ENCODE measurements at places on chromosomes 16 and 17.
A peak's percentile ranks its signal among the peaks of the same experiment; 100 is the strongest.

DNA sequence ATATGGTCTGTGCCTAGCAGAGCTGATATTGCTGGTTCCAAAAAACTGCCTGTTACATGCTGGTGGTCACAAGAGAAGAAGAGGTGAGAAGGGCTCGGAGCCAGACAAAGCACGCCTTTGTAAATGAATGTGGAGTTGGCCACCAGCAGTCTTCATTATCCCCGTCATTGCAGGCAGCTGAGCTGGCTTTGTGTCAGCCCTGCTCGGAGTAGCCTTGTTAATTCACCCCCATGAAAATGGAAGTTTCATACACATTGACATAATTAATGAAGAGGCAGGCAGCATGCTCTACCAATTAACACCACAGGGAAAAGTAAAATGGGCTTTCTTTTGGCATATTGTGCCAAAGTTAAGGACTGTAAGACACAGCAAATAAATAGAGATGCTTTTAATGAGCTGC, 113.7 kb upstream of the RBFOX1 start:
- no peak for DNase-seq

DNA sequence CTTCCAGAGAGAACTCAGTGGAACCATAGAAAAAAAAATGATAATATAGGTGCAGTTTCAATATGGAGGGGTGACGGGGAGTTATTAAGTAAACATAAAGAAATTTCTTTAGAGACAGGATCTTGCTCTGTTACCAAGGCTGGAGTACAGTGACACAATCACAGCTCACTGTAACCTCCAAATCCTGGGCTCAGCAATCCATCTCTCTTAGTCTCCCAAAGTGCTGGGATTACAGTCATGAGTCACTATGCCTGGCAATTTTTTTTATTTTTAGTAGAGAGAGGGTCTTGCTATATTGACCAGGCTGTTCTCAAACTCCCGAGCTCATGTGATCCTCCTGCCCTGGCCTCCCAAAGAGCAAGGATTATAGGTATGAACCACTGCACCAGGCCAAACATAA, 48.8 kb downstream of the NLRC5 start:
- no peak for DNase-seq

DNA sequence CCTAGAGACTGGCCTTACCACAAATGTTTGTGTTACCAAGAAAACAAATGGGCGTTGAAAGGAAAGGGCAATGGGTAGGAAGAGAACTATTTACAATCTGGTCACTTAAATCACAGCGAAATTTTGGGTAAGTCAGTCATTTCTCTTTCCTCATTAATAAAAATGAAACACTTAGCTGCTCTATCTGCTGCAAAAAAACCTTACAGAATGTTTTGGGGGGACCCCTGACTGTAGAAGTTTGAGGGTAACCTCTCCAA, 742 bp upstream of the NUTF2 start:
- no peak for DNase-seq

DNA sequence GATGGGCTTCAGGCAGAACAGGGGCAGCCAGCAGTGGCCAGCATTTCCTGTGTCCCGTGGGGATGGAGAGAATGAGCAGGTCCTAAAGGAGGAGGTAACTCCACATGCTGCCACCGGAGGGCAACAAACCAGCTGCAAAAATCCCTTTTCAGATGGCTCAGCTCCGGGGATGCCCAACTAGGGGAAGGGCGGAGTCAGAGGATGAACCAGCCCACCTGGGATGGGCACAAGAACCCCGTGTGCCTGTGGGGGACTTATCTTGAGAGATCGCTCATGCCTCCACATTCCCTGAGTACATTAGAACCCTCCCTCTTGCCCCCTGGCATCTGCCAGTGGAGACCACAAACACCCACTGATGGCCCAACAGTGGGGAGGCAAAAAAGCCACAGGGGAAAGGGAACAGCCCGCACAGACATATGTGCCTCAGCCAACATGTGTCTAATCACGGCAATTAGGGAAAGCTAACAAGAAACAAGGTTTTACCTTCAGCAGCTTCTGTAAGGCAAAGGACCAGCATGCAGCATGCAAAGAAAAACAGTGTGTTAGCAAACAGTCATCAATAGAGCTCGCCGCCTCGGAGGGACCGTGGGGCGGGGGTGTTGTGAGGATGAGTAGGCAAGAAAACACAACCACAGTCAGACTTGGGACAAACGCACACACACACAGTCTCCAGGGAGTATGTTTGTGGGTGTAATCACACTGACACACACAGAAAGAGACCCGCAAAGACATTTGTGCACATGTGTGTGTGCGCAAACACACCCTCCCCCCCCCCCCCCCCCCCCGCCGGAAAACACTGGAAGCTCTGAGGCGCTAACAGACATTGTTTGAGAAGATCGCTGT, 64.0 kb downstream of the MYO18A start:
- DNase-seq, result peak; percentile 34

GRCh38 chr17:6667516-6667915, 16.0 kb downstream of the C17orf100 start:
- DNase-seq, result no peak

DNA sequence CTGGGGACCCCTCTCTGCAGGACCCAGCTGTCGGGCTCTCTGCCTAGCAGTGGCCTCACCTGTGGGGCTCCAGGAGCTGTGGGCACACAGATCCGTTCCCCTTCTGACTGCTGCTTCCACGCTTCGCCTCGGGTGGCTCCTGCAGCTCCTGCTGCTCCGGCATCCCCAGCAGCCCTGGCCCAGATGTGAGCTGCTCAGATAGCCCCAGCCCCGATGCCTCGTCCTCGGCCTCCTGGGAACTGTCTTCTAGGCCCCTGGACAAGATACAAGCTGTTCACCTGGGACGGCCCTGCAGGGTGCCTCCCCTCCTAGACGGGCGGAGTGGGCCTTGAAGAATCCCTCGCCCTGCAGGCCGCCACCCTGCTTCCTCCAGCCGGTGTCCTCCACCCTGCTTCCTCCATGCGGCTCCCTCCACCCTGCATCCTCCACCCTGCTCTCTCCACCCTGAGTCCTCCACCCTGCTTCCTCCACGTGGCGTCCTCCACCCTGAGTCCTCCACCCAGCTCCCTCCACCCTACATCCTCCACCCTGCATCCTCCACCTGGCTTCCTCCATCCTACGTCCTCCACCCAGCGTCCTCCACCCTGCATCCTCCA, 11.0 kb downstream of the EMC6 start:
- DNase-seq, result no peak

DNA sequence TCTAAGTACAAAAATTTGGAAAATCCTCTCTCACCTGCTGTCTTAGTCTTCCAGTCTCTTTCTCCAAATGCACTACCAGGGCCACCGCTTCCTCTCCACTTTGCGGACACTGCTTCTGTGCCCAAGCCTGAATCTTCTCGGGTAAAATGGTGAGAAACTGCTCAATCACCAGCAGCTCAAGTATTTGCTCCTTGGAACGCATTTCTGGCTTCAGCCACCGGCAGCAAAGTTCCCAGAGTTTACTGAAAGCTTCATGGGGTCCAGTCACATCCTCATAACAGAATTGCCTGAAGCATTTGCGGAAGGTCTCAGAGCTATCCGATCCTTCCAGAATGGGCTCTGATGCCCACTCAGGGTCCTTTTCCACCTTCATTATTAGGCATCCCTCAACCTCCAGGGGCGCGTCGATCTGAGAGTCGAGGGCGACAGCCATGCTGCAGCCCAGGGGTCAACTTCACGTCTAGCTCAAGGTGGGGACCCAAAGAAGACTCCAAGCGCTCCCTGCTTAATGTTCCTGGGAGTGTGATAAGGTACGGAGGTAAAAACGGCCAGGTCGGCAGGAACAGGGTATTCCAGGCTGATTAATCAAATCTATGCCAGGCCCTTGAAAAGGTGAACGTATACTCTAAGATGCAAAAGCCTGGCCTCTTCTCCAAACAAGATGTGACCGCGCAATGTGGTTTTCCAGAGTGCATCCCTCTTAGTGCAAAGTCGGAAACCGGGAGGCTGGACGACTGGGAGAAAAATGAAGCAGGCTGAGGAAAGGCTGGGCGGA, 763 bp downstream of the ZKSCAN2 start:
- no peak for DNase-seq

DNA sequence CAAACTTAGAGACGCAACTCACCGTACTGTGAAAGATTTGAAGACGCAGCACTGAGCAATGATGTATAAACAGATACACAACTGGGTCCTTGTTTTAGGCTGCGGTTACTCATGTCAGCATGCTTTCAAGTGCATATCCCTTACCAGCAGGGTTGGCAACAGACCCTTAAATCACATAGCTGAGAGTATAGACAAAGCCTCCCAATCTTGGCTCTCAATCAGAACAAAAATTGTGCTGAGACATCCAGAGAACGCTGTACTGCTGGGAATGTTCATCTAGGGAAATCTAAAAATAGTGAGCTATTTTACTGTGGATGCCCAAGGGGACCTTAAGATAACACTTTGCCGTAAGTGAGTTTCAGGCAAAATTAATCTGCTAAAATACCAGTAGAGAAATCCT, 84.4 kb upstream of the NUDT7 start:
- DNase-seq, result no peak

DNA sequence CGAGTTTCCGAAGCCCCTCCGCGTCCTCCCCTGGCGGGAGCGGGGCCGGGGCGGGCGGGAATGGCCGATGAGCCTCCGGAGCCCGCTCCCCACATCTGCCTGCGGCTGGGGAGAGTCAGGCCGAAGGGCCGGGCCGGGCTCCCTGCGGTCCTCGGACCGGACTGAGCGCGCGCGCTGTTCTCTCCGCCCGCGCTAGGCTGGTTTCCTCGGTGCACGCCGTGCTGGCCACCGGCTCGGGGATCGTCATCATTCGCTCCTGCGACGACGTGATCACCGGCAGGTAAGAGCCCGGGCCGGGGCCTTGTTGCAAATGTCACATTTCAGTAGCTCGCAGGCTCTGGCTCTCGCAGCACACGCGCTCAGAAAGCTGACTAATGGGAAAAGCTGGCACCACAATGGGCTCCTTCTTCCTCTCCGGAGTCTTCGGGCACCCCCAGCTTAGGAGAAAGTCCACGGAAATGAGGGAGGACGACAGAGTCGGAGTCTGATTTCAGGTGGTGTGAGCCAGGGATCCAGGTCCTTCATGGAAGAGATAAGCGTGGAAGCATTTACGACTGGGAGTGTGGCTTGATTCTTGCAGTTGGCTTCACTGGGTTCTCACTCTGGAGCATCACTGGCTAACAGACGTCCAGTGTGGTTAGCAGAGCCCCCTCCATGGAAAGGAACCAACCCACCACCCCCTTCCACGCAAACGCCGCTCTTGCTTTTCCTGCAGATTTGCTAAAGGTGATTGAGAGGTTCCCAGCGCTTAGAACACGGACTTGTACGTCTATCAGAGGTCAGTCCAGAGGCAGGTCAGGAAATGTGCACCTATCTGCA, 715 bp downstream of the TLCD3A start:
- peak; percentile 43 for DNase-seq

DNA sequence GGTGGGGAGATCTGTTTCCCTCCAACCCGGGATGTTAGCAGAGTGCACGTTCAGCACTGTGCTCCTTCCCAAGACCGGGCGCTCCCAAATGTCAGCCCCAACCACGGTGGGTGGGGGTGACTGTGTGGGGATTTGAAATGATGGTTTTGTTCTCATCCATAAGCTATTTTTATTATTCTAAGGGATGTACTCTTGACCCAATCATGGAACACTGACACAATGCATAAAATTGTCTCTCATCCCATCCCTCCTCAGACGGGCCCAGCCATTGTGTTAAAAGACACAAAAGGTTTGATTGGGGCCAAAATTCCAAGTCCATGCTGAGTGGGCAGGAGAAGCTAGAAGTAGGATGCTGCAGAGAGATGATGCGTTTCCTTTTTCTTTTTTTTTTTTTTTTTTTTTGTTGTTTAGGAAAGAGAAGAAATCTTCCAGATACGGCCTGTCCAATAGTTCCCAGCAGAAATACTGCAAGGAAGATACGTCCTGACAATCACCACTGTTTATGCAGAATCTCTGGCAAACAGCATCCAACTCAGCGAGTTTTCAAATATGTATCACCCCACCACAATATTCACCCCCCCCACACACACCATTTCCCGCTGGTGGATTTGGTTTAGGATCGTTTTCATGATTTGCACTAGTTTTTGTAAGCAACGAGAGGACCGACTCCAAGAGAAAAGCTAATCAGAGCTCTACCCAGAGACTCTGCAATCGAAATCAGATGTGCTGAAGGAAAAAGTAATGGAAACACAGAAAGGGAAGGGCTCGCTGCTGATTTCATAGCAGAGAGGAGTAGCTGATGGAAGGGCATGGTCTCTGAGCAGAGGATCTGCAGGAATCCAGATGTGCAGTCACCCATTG, 163.5 kb upstream of the DYNLRB2 start:
- DNase-seq, result no peak
